ENCODE measurements at places on chromosomes 1 and 21.

- peak; percentile 93 for DNase-seq
These were observed 41.1 kb downstream of the IL6R start for GRCh38 chr1:154446292-154446691.

DNA sequence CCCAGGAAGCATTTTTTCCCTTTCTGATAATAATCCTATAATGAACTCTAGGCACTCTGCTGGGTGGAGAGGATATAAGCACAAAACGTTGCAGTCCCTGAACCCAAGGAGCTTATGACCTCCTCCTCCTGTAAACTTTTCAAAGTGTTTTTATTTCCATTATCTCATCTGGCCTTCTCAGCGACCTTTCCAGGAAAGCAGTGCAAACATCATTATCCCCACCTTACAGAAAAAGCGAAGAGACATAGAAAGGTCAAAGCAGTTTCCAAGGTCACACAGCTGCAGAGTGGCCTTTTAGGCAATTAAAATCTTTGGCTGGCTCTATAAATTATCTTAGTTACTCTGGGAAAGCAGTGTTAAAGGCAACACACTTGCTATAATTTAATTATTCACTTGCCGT is 63.8 kb downstream of the OLFML3 start:
- no peak for DNase-seq

DNA sequence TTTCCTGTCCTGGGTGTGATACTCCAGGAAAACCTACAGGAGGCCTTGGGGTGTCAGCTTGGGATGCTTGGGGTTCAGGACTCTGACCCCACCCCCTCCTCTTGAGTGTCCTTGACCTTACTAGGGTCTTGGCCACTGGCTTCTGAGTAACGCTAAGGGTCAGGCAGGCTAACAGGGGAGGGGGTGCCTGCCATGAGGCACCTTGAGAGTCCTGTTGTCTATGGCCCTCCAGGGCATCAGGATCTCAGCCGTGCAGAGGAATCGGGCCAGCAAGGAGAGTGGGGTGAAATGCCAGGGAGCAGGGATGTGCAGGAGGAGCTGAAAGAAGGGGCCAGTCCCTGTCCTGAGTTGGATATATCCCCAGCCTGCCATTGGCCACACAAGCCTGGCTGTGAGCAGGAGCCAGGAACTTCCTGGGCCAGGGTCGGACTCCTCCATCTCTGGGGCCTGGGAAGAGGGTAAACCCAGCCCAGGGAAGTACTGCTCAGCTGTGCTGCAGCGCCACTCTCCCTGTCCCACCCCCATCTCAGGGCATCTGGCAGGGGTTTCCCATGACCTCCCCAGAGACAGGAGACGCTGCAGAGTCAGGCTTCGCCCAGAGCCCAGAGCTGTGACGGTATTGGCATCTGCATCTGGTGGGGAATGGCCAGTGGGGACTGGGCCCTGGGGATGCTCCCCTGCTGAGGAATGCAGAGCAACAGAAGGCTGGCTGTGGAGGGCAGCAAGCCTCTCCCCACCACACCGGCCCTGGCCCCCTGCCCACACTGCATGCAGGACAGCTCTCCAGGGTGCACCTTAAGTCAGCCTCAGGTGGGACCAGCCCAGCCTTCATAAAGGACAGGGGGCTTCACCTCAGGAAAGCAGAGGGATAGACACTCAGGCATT is 6.3 kb downstream of the KIF21B start:
- peak; percentile 26 for DNase-seq

DNA sequence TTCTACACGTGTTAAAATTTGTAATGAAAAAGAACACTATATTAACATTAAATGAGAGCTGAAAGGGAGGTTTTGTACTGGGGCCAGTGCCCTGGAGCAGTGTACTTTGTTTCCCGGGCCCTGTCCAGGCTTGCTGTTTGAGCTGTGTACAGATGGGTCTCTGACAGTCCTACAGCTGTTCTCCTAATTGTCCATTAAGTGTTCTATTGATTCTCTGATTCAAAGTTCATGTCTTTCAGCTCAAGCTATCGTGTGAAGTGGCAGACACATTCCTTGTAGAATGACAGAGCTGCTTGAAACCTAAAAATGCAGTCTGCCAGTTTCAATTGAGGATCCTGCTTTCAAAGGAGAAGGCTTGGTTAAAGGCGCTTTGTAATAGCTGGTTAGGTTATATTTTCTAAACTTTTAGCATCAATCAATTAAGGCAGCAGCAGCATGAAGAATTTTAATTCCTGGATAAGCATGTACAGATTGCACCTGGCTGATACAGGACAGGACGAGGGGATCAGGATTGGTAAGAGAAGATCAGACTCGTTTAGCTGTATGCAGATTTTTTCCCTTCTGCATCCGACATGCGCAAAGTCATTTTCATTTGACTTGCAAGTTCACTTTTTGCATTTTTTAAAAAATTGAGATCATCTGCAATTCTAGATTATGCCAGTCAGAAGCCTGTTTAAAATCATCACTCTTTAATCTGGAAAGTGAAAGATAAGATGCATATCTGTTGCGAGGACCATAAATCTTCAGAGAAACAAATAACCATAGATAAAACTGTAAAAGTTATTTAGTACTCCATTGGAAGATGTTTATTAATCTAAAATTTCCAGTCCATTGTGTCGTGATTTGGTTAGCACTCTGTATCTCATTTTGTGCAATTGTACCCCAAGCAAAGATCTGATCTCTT is 98.5 kb downstream of the ATG4C start:
- no peak for DNase-seq

- DNase-seq: peak; percentile 10
These were observed 1.8 kb downstream of the SYTL1 start for GRCh38 chr1:27343639-27344025.

GRCh38 chr1:179342740-179343404 is 22.9 kb upstream of the AXDND1 start:
- no peak for DNase-seq

- peak; percentile 48 for DNase-seq
These were observed 54.5 kb downstream of the PCNX2 start for GRCh38 chr1:233240829-233241682.

DNA sequence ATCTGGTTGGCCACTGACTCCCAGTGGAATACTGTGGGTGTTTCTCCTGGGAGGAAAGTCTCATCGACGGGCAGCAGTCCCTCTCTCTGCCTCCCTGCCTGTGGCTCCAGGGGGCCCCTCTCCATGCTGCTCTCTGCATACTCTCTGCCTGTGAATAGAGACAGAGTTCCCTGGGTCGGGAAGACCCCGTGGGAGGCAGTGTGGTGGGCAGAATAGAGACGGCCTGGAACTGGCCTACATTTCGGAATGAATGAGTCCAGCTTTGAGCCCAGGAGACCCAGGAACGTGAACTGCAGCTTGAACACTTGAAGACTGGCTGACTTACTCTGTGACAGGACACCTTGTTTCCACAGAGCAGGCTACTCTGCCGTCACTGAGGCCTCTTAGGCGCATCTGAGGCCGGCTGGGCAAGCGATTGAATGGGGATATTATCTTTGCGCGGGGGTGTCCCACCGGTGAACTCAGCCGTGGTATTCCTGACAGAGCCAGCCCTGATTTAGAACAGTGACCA is 64.0 kb downstream of the KIF21B start:
- DNase-seq: no peak

DNA sequence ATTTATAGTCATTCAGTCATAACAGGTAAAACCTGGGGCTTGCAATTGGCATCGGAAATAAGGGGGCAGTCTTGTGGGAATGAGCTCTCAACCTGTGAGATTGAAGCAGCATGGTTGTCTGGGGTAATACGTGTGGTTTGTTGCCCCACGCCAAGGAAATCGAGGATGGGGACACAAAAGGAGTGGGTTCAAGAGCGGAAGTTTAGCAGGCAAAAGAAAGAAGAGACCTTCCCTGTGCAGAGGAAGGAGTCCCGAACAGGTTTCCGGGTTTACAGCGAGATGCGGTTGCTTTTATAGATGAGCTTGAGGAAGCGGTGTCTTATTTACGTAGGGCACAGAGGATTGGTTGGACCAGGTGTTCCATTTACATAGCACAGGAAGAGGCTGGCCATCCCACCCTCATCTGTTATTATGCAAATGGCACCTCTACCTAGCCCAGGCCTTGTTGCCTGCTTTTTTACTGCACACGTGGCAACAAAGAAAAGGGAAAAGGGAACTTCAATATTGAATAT is 37.3 kb downstream of the IFNAR1 start:
- no peak for DNase-seq

- no peak for DNase-seq
These were observed 21.1 kb downstream of the ATP8B2 start for GRCh38 chr1:154346276-154346917.

DNA sequence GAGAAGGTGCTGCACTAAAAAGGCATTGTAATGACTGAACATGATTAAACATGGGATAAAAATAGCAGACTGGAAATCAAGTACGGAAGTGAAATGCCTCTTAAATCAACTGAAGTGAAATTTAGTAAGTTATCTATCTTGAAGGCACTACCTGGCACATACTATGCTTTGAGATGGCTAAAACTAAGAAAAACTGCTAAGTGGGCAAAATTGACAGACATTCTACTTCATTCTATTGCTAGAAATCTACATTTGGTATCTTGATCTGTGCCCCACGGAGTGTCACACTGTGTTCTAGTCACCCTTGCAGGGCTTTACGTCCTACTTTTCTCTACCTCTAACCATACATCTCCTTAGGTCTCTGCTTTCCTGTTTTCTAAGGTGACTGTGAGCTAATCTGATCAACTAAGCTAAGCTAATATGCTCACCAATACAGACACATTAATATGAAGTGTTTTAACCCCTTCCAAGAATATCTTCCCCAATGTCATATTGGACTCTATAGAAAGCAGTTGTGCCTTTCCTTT is 4.1 kb downstream of the PDC start:
- DNase-seq: no peak

DNA sequence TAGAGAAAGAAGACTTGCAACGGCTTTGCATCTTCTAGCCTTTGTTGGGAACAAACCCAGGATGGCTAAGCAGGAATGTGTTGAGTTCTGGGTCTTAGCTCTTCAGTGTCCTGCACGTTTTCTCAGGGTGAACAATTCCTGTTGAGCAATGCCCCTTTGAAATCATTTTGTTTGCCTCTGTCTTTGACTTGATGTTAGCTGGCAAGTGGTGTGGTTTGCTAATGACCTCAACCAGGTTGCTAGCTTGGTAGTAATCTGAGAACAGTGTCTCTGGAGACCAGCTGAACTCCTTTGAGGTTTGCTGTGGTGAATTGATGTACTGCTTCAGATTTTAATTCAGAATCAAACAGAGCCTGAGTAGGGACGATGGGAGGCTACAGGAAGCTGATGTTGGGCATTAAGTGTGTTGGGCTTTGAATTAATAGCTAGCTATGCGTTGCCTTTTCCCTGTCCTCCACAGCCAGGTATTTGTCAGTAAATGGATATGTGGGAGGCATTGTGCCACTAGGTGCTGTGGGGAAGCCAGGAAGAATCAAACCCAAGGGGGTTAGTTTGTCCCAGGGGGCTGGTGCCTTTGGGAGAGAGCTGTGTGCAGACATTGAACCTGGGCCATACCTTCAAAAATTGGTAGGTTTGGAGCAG is 23.3 kb upstream of the SRSF10 start:
- DNase-seq: peak; percentile 80

DNA sequence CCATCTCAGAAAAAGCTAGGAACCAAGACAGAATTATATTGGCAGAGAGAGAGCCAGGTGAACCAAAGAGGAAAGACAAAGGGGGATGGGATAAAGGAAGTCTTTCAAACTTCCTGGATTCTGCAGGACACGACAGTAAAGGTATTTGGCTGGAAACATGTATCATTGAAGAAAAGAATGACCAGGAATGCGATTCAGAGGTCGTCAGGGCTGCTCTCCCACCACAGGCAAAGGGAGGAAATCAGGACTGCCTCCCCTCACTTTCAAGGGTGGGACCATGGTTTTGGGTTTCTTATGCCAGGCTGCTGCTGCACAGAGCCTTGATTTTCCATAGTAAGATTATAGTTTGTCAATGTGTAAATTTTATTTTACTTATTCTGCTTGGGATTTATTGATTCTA is 848.8 kb downstream of the BRINP3 start:
- no peak for DNase-seq

GRCh38 chr1:214397497-214397896 is 116.5 kb downstream of the SMYD2 start:
- no peak for DNase-seq

GRCh38 chr1:201665036-201665435 is 126.1 kb downstream of the NAV1 start:
- DNase-seq: no peak

GRCh38 chr1:93964777-93965200 is 55.6 kb upstream of the GCLM start:
- peak; percentile 70 for DNase-seq

DNA sequence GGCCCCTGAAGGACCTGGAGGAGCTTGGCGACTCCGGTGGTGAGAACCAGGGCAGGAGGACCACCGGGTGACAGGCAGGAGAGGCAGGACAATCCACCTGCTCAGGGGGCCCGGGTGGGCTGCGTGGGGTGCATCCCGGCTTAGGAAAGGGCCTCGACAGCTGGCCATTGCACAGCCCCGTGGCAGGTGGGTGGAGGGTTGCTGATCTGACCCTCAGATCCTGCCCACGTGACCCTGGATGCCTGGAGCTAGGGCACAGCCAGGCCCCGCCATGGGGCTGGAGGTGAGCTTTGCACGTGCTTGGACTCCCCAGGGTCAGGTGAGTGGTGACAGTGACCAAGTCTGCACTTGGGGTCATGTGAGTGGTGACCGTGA is 35.5 kb upstream of the SLC19A1 start:
- no peak for DNase-seq

- DNase-seq: peak; percentile 44
These were observed 42.6 kb upstream of the PTGS2 start for GRCh38 chr1:186722711-186723309.

DNA sequence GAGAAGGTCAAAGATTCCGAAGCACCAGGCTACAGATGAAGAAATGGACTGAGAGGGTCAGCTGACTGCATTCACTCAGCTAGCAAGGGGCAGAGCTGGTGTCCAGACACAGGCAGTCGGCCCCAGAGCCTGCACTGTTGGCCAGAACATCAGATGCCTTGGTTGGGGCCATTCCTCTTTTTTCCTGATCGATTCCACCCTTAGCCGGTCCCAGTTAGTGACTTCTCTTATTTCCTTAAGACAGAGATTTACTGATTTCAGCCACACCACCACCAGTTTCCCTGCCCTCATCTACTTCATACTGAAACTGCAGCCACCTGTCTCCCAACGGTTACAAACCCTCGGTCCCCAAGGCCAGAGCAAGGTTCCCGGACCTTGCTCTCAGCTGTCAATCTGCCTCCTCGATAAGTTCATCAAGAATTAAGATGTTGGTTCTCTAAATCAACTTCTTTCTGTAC is 11.5 kb downstream of the CD58 start:
- DNase-seq: no peak

GRCh38 chr1:76826072-76826845 is 41.0 kb upstream of the ST6GALNAC5 start:
- peak; percentile 86 for DNase-seq

DNA sequence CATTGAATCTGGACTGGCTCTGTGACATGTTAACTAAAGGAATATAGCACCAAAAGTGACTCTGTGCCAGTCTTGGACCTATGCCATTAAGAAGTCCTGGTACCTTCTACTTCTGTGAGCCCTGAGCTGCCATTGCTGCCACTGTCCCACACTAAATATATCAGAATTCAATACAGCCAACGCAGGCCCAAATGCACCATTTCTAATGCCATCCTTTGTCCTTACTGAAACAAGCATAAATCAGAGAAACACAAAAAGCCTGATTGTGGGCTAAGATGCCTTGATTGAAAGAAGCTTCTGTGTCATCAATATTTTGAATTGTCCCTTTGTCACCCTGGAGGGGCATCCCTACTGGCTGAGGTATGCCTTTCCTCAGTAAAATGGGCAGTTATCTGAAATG is 66.9 kb upstream of the NEK2 start:
- no peak for DNase-seq

- no peak for DNase-seq
These were observed 41.1 kb upstream of the TNFRSF1B start for GRCh38 chr1:12125422-12126355.

All from fibroblast of upper back skin (primary cell).